HFFc6 (cell line): ENCODE measurements at places on chromosomes 6 and 20.

GRCh38 chr6:133115946-133116345 lies 125.2 kb upstream of the EYA4 start:
- no peak for DNase-seq

GRCh38 chr6:66717801-66718200 lies 1010.8 kb upstream of the EYS start:
- DNase-seq, result no peak

GRCh38 chr6:54491431-54491830 lies 183.2 kb downstream of the TINAG start:
- no peak for DNase-seq

- peak; percentile 37 for DNase-seq
These were observed 5.1 kb downstream of the BLOC1S5 start for GRCh38 chr6:8059129-8059528.

DNA sequence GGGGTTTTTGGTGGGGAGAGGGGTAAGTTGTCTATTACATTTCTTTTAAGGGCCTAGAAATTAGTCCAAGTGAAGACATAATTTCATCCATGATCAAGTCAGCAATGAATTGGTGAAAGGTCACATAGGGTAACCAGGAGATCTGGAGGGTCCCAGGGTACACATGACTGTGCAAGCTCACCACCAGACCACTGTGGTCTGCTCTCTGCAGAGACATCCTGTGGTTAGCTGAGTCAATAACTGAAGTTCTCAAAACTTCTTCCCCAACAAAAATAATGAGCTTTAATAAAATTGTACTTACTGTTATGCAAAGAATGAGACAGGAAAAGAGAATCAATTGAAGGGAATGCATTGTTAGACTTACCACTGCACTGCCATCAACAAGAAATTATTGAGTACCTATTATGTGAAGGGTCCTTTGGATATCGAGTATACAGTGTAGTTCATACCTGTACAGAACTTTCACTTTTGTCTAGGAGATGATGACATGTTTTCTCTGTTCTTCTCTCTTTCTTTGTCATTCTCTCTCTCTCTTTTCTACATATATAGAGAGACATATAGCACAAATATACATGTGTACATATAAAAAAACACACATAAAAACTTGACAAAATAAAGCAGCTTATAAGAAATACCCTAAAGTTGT lies 209.8 kb downstream of the GJA1 start:
- no peak for DNase-seq

- no peak for DNase-seq
These were observed 68.4 kb downstream of the DNAAF9 start for GRCh38 chr20:3339076-3339475.
